ENCODE measurements at places on chromosomes 3 and 15.

DNA sequence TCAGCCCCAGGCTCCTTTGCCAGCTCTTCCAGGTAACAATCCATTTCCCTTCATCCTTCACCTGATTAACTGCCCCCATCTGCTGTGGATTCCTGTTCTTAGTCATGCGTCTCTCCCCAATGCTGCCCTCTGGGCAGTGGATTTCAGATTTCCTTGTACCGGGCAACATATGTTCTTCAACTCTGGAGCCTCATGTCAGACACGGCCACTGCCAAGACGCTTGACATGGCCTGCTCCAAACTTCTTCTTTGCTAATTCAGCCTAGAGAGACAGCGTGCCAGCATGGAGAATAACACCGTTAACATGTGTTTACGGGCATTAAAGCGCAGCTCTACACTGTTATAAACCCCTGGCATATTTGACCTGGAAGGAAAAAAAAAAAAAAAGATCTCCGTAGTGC is 1035.1 kb upstream of the NR2F2 start:
- no peak for DNase-seq

GRCh38 chr3:126517986-126518778 is 609 bp upstream of the UROC1 start:
- DNase-seq, result no peak

- no peak for DNase-seq
Observed at GRCh38 chr3:188792793-188793192, 379.0 kb upstream of the TPRG1 start.

DNA sequence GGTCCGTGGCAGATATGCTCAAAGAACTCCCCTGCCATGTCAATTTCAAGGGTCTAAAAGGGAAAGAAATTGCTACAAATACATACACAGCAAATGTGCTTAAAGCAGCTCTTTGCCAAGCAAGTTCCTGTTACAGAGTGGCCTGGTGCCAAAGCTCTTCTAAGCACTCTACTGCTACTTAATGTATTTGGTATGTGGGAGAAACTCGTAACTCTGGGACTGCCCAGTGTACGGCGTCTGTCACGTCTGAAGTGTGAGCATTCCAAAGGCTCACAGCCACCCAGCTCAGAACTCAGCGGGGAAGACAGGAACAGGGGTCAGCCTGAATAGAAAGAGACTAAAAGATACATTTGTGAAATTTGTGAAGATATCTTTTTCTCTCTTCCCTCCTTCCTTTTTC is 54.6 kb downstream of the RBMS3 start:
- no peak for DNase-seq

All from K562 (cell line).